ENCODE measurements at places on chromosomes 2 and 18.

- DNase-seq, result no peak
Observed at GRCh38 chr2:38277245-38278116, 99.6 kb downstream of the ATL2 start.

DNA sequence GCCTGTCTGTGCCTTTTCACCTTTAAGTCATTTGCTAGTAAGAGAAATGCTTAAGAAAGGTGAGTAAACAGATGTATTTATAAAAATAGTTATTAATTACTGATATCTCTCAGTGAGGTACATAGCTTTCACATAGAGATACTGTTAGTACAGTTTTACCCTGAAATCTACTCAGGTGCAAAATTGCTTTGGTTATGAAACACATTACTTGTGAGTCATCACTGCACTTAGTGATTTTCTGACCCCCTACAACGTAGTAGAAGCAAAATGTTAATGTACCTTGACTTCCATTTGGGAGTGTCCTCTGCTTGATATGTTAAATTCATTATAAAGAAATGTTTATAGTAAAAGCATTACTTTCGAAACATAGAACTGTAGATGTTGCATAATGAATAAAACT lies 6.5 kb downstream of the GLS start:
- DNase-seq, result no peak

DNA sequence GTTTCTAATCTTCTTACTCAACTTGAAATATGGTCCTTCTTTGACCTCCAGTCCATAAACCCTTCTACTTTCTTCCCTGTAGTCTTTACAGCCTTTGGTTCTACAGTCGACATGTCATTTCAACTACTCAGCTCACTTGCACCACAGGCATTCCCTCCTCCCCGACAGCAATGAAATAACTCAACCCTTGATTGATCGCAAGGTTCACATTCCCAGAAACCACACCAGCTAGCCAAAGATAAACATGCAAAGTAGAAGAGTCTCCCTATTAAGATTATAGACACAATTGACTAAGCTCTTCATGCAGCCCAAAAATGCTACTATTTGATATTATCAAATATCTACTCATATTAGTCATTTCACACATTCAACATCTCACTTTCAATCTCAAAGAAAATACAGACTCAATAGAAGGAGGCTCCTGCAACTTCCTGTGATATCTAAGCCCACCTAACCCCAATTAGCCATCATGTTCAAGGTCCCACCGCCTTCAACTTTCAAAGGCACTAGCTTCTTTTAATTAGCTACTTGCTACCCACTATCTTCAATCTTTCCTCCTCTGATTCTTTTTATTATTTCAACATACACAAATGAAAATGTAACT lies 50.8 kb downstream of the RTTN start:
- no peak for DNase-seq

- DNase-seq, result no peak
Observed at GRCh38 chr18:59301929-59302328, 16.5 kb downstream of the CPLX4 start.

GRCh38 chr2:128690869-128691268 lies 372.2 kb upstream of the HS6ST1 start:
- no peak for DNase-seq

GRCh38 chr18:10421859-10422258 lies 32.6 kb upstream of the APCDD1 start:
- no peak for DNase-seq

GRCh38 chr2:75571730-75572430 lies 11.1 kb upstream of the EVA1A start:
- no peak for DNase-seq

DNA sequence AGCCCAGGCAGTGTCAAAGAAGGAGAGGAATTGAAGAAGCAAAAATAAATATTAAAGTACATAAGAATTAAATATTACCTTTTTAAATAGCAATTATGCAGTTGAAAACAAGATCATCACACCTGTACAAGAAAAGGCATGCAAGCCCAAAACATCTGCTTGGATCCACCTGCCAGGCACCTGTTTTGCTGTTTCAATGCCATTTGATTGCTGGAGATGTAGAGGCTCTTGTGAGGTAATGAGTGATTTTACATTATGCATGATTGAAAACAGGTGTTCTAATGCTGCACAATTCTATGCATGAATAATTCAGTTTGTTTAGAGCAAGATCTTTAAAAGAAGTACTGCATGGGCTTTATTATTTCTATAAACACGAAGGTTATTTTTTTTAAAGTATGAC lies 700.6 kb upstream of the ZEB2 start:
- no peak for DNase-seq

- no peak for DNase-seq
Observed at GRCh38 chr18:10558243-10558966, 32.6 kb downstream of the NAPG start.

GRCh38 chr18:12248926-12249720 lies 5.0 kb upstream of the CIDEA start:
- no peak for DNase-seq

DNA sequence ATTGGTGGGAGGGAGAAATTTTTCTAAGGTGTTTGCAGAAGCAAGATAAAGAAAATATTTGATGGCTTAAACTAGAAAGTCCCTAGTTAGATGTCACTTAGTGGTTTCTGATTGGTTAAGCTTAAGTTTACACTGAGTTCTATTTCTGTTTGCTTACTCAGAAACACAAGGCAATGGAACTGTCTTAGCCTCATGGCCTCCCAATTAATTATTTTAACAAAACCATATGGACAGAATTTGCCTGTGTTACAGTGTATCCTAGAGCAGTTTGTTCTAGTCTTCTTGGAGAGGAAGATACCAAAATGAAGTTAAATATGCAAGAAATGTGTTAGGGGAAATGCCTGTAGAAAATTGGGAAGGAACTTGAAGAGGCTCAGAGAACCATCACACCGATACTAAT lies 4.6 kb upstream of the IMPACT start:
- DNase-seq, result no peak

GRCh38 chr2:182845794-182846417 lies 20.5 kb downstream of the FRZB start:
- DNase-seq, result no peak

DNA sequence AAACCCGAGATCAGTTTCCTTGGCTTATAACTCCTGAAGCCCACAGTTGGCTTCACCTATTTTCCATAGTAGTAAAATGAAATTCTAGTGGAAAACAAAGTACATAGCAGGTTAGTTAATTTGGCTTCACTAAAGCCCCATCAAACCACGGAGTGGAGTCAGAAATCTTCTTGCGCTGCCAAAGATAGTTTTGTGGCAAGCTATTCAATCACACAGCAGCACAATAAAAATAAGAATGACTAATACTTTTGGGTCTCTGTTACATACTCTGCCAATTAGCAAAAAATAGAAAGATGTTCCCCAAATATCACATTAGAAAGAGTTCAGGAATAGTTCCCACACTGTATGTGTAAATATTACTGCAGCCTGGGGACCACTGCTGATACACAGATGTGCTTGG lies 175.2 kb upstream of the NOL4 start:
- no peak for DNase-seq

DNA sequence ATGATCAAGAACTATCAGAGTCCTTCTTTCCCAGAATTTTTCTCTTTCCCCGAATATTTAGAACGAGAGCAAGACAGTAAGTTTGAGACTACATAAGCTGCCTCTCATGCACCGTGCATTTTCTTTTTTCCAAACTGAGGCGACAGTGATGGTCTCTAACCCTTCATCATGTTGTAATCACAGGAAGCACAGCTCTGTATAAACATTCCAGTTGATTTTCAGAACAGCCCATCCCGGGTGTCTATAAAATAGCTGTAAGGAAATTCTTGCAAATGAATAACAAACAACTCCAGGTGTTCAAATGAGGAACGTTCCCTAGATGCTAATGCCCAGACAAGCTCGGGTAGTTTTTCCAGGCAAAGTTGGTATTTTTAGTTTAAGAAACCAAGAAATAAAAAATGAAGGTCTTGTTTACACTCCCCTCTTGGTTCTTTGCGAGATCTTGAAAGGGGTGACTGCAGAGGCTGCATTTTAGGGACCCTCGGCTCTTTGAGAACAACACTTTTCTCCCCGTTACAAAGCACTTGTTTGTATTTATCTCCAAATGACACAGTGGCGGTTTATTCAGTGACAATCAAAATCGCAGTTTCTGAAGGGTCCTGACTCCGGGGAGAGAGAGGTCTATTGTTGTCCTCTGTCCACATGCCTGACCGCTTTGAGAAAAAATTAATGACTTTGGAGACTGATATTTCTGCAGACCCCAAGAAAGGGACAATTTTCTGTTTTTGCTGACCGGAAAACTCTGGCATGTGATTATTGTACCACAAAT lies 101.1 kb upstream of the NCK2 start:
- no peak for DNase-seq

DNA sequence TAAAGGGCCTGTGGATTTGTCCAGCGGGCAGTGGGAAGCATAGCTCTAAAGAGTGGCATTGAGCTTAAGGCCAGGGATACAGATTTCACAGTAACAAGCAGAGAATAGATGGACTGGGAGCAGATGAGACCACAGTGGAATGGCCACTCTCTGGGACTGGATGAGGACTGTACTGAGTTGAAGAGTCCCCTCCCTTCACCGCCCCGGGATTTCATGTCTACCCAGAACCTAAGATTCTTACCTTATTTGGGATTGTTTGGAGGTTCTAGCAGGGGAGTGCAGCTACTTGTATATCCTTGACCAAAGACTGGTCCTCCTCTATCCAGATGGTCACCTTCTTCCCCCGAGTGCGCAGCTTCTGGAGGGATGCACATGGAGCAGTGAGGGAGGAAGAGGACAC lies 28.0 kb upstream of the EFEMP1 start:
- DNase-seq, result no peak

GRCh38 chr18:66461344-66461743 lies 142.5 kb downstream of the CDH19 start:
- no peak for DNase-seq

GRCh38 chr2:46194856-46195255 lies 102.4 kb upstream of the EPAS1 start:
- DNase-seq, result no peak

DNA sequence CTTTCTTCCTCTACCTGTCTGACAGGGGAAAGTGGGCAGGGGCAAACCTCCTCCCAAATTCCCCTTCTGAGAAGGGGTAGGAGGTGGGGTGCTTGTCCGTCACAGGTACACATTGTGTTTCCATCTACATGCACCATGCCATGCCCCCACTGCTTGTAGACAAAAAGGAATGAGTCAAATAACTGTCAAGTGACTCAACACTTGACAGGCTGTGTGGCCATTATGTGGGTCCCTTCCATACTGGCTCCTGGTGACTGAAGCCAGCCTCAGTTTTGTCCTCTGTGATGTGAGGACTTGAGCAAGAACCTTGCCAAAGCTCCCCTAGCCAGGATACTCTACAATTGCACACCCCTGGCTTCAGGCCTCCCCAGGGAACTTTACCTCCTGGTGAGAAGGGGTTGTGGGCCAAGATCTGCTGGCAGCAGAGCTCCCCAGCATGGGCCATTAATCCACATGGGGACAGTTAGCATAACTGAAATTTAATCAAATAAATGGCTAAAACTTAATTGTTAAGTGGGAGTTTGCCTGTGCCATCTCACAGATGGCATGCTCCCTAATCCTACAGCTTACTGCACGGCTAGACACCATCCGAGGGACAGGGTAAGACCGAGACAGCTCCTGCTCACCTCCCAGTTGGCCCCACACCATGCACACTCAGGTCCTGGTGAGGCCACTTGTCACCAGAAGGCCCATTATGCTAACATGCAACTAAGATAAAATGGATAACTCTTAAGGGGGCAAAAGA lies 140.2 kb downstream of the BCL11A start:
- DNase-seq, result no peak

- no peak for DNase-seq
Observed at GRCh38 chr18:22465859-22466457, 48.2 kb upstream of the CTAGE1 start.

GRCh38 chr18:32324181-32324580 lies 134.3 kb downstream of the MEP1B start:
- DNase-seq, result no peak

DNA sequence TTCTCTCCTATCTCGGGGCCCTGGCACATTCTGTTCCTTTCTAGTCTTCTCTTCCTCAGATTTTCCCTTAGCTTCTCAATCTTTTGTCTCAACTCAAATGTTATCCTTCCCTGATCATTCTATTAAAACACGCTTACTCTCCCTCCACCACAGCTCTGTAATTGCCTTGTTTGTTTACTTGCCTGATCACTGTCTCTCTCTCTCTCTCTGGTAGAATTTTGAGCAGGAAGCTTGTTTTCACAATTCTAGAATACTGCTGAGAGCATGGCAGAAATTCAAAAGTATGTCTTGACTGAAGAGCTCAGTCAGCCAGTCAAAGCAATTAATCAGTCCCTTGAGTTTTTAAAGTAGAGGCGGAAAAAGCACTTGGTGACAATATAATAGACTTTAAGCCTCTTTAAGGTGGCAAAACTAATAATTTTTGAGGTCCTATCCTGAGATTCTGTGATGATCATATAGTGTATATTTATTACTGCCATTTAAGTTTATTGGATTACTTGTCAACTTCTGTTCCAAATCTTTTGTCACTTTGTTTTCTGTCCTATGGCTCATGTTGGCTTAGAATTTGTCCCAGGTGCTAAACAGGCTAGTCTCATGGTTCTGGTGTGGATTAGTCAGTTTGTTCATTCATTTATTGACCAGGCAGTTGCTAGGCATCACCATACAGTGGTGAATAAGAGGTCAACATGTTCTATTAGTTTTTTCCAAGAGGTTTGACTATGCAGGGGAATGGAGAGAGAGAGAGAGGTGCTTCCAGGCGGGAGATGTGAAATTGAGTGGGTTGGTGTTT lies 2.3 kb downstream of the PSMD1 start:
- DNase-seq, result no peak

DNA sequence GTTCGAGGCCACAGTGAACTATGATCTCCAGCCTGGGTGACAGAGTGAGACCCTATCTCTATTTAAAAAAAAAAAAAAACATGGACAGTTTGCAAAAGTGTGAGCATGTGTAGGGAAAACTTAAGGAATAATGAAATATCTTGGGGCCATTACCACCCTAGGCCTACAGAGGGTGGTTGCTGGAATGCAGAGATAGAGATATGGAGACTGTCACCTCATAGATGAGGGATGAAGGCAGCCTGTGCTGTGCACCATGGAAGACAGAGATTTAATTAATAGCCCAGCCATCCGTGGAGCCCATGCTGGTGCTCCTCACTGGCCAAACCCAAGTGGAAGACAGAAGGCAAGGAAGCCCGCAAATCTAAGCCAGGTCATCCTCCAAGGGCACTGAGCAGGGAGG lies 16.6 kb upstream of the CEP68 start:
- no peak for DNase-seq

GRCh38 chr2:233855345-233855744 lies 1.0 kb upstream of the HJURP start:
- no peak for DNase-seq

GRCh38 chr18:21805771-21806366 lies 65.3 kb downstream of the MIB1 start:
- DNase-seq, result no peak

GRCh38 chr18:48908916-48909315 lies 41.8 kb downstream of the SMAD7 start:
- no peak for DNase-seq

- no peak for DNase-seq
Observed at GRCh38 chr2:45223531-45223930, 214.3 kb upstream of the SIX2 start.

GRCh38 chr2:216283038-216283900 lies 89.0 kb downstream of the MARCHF4 start:
- DNase-seq, result no peak
